ENCODE measurements at places on chromosomes 3 and 15. TPM values are rescaled to one million over a fixed set of nuclear protein-coding genes. Genes with fewer than 3 reads are reported as not detected.

DNA sequence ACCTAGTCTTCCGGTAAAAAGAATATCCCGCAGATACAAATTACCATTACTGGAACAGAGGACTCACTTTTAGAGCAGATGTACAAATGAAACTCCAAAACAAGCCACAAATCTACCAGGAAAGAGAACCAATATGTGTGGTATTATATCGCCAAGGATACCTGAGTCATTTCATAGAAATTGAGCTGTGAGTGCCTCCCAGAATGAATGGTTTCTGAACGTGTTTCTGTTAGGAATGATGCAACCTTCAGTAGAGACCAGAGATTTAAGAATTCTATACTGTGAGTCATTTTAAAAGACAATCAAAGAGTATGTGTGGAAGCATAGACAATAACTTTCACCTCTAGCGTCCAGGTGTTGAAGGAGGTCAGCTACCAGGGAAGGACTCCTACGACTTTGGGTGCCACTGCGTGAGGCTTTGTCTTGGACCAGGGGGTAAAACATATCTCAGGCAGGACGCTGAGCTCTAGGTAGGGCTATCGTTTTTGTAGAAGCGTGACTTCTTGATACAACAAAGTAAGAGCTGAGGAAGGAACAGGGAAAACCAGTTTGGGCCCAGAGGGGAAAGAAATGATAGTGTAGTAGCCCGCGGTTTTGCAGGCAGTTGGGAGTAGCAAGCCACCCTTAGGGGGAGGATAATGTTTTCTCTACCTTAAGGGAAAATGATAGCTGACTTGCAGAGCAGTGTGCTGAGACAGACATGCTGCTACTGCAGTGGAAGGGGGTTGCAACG is 210.4 kb downstream of the TP63 start:
- DNase-seq: no peak

The CASR gene
- total RNA-seq: not detected

DNA sequence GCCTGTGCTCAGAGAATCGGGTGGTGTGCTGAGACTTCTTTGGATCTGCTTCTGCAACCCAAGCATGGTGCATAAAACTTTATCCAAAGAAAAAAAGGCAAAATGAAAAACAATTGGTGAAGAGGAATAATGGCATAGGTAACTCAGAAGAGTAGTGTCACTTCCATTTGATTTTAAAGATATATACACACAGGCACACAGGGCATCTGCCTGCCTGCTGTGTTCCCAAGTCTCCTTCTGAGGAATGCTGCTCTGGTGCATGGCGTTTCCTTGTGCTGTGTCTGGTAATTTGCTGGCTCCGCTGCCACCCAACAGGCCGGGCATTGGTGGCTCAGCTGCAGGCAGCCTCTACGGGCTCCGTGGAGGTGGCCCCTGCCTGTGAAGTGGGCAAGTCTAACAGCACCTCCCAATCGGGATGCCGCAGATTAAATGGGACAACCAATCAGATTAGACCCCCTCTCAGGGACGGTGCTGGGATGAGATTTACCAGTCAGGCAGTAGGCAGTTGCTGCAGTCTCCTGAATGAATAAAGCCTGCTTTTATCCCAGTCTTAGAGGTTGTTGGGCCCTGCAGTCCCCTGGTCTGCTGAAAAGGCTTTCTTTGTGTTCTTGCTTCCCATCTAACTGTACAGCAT is 253.7 kb upstream of the RASGRP1 start:
- no peak for DNase-seq

- DNase-seq: no peak
Measured at GRCh38 chr3:146796078-146796477, 190.9 kb upstream of the PLSCR5 start.

DNA sequence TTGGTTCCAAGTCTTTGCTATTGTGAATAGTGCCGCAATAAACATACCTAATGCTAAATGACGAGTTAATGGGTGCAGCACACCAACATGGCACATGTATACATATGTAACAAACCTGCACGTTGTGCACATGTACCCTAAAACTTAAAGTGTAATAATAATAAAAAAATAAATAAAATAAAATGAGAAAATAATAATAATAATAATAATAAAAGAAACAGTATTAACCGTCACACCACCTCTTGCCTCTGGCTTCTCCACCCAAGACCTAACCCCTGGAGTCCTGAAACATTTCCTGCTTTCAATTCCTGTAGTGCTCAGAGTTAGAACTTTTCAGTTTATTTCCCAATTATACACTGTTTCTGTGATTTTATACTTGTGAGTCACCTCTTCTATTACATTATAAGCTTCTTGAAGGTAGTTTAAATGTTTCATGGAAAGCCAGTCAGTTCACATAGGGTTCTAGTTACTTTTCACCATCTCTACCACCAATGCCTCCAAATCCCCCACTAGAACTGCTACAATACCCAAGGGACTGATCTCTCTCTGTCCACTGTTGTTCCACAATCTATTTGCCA is 18.4 kb upstream of the GHSR start:
- DNase-seq: no peak

The TMC3 gene
- total RNA-seq: not detected

The HDC gene
- 0.34 TPM for total RNA-seq

- no peak for DNase-seq
Measured at GRCh38 chr15:71328453-71328852, 213.2 kb downstream of the THSD4 start.

The UBAP1L gene
- total RNA-seq: 2.8 TPM

DNA sequence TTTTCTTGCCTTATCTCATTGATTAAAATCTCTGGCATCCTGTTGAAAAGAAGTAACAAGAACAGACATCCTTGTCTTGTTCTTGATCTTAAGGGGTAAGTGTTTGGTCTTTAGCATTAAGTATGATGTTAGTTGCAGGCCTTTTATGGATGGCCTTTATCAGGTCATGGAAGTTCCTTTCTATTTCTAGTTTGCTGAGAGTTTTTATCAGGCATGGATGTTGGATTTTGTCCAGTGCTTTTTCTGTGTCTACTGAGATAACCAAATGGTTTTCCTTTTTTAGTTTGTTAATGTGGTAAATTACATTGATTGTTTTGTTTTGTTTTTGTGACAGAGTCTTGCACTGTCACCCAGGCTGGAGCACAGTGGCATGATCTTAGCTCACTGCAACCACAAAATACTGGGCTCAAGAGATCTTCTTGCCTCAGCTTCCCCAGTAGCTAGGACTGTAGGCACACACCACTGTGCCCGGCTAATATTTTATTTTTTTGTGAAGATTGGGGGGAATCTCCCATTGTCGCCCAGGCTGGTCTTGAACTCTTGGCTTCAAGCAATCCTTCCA is 26.3 kb downstream of the MRAS start:
- DNase-seq: no peak

GRCh38 chr3:42061713-42062380 is 29.3 kb upstream of the TRAK1 start:
- peak; percentile 92 for DNase-seq

DNA sequence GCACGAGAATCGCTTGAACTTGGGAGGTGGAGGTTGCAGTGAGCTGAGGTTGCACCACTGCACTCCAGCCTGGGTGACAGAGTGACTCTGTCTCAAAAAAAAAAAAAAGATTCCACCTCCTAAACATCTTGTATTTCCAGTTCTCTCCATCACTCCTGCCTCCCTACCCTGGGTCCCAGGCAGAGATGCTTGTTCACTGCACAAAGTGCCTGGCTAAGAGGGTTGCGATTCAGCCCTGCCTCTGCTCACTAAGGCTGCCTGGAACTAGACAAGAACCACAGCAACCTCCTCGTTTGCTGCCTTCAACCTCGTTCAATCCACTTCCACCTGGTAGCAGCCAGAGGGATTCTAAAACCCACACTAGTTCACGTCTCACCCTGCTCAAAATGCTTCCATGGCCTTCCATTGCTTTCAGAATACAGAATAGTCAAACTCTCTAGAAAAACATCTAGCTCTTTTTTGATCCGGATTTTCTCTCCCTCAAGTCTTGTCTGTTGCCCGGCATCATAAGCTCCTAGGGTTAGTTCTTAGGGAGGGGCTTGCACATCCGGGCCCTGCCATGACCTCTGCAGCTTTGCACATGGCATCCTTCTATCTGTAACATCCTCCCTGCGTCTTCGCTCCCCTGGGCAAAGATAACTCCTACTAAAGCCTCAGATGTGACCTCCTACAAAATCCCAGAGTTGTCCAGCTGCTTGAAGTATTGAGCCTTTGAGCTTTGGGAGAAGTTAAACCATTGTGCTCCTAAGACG is 1.0 kb upstream of the MCM2 start:
- no peak for DNase-seq

The SH2D7 gene
- total RNA-seq: not detected

The SLC2A2 gene
- total RNA-seq: not detected

- no peak for DNase-seq
Measured at GRCh38 chr15:60520013-60520824, 41.3 kb upstream of the ICE2 start.

- DNase-seq: peak; percentile 51
Measured at GRCh38 chr3:52407779-52408178, 37.1 kb downstream of the SEMA3G start.

DNA sequence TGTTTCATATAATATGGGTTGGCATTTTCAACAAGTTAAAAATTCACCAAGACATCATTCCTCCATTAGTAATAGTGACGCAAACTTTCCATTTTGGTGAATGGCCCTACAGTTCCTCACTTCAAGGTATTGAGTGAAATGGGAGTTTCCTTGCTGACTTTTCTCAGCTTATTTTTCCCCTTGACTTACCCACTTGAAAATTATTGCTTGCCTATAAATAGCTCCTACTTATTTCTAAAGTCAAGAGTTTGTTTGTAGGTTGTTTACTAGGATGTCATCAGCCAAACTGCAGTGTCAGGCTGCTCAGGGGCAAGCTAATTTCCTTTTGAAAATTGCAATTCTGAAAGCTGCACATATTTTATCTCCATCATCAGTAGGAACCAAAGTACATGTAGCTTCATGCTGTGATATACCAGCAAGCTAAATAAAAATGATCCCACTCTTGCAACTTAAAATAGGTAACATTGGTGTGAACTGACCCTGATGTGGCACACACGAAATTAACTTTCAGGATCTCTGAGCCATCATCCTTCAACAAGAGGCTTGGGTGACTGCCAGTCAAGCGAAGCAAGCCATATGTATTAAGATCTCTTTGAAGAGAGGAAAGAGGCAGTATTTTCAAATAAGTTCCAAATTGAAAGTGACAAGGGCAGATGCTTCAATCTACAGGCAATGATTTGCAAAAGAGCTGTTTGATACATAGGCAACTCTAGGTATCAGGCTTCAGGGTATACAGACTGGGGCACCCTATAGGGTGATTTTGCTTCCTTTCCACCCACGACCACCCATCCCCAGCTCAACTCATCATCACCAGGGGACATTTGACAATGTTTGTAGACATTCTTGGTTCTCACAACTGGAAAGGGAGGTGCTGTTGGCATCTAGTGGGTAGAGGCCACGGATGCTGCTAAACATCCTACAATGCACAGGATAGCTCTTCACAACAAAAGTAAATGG is 66.8 kb upstream of the RASGRP1 start:
- no peak for DNase-seq

- no peak for DNase-seq
Measured at GRCh38 chr15:89851673-89852341, 37.2 kb upstream of the ANPEP start.

The CCR3 gene
- total RNA-seq: 0.62 TPM

- no peak for DNase-seq
Measured at GRCh38 chr3:38655708-38656300, 6.3 kb upstream of the SCN5A start.

The CPNE4 gene
- not detected for total RNA-seq

DNA sequence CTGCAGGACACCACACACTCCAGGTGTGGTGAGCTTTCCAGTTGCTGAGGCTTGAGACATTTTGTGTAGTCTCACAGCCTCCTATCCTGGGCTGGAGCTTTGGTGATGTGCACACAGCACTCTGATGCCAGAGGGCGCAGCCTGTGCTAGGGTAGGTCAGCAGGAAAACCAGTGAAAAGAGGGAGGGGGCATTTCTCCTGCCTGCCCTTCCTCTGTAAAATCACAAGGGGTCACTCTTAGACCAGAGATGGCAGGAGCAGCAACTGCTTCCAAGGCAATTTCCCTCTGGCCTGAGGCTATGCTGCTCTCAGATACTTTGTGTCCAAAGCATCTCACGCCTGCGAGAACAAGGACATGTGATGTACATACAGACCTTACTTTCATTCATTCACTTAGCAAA is 16.5 kb upstream of the MUSTN1 start:
- peak; percentile 64 for DNase-seq

DNA sequence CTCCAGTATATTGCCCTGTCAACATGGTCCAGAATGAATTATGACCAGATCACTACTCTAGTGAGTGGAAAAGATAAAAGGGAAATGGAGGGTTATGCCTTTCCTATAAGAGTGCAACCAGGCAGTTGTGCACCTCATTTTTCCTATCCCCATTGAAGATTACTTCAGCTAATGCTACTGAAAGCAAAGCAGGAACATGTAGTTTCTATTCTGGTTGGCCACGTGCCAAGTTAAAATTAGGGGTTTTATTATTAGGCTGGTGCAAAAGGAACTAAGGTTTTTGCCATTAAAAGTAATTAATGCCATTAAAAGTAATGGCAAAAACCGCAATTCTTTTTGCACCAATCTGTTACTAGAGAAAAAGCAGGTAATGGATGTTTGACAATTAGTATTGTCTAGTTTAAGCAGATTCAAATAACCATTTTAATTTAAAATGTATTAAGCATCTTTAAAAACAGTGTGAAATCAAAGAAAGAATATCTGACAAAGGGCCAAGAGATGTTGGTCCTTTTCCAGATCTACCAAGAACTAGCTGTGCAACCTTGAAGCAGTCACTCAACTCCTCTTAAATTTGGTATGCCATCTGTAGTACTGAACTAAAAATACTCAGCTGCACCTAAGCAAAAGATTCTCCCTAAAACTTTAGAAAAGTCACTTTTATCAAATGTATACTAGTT is 567.5 kb upstream of the CCDC54 start:
- DNase-seq: no peak

The HYAL1 gene
- 20.8 TPM for total RNA-seq

- no peak for DNase-seq
Measured at GRCh38 chr3:124048967-124049798, 57.3 kb upstream of the ROPN1 start.

DNA sequence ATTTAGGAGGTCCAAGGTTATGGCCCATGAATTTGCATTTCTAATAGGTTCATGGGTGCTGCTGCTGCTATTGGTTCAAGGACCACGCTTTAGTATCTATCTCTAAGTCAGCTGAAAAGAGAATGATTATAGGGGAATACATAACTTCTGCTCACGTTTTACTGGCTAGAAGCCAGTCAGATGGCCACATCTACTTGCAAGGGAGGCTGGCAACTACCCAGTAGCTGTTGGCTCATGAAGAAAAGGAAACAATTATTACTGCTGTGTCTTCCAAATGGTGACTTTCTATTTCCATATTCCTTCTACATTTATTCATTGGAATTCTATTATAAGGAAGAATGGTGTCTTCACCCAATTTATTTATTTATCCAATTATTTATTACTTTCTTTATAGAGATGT is 54.2 kb downstream of the SLC25A36 start:
- DNase-seq: no peak

DNA sequence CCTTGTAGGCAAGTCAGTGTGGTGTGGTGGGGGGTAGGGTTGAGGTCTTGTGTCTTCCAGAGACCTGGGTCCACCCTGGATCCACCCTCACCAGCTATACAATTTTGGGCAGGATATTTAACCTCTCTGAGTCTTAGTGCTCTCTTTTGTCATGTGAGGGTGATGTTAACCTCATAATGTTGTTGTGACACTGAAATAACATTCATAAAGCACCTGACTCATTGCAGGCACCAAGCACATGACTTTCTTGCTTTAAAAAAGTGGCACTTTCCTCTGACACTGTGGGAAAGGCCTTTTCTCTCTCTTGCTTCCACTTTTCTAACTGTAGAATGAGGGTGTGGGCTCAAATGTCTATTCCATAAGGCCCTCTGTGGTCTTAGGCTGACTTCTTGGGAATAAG is 75.5 kb downstream of the SCN10A start:
- no peak for DNase-seq

Measured in psoas muscle (tissue), 8 donors.